ENCODE measurements at places on chromosomes 5 and 9.

- no peak for DNase-seq
These were observed 194.0 kb downstream of the IRX2 start for GRCh38 chr5:2557435-2557834.

- DNase-seq, result no peak
These were observed 48.2 kb downstream of the TNFAIP8 start for GRCh38 chr5:119404033-119404432.

DNA sequence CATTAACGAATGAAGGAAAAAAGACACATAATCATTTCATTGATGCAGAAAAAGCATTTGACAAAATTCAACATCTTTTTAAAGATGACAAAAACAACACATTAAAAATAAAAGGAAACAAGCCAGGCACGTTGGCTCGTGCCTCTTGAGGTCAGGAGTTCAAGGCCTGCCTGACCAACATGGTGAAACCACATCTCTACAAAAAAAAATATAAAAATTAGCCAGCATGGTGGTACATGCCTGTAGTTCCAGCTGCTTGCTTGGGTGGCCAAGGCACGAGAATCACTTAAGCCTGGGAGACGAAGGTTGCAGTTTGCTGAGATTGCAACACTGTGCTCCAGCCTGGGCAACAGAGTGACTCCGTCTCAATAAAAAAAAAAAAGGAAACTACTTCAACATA, 77.0 kb downstream of the ERCC6L2 start:
- no peak for DNase-seq

GRCh38 chr9:126519660-126520420, 93.9 kb upstream of the LMX1B start:
- DNase-seq, result no peak

- no peak for DNase-seq
These were observed 11.0 kb upstream of the ABL1 start for GRCh38 chr9:130824079-130824478.

- no peak for DNase-seq
These were observed 181.9 kb upstream of the HMHB1 start for GRCh38 chr5:143629871-143630659.

DNA sequence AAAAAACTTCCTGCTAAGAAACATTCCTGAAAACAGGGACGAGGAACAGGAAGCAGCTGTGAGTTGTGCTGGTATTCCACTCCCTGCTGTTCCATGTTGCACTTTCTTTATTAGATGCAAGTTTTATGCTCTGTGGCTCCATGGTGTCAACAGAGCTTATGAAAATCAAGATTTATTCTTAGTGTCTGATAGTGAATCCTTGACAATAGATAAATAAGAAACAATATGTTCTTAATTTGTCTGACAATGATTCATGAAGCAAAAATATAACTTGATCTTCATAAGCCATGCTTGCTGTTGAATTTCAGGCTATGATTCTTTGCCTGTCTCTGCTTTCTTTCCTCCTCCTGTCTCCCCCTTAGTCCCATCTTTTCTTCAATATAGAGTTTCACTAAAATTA, 119.6 kb downstream of the DROSHA start:
- DNase-seq, result no peak

DNA sequence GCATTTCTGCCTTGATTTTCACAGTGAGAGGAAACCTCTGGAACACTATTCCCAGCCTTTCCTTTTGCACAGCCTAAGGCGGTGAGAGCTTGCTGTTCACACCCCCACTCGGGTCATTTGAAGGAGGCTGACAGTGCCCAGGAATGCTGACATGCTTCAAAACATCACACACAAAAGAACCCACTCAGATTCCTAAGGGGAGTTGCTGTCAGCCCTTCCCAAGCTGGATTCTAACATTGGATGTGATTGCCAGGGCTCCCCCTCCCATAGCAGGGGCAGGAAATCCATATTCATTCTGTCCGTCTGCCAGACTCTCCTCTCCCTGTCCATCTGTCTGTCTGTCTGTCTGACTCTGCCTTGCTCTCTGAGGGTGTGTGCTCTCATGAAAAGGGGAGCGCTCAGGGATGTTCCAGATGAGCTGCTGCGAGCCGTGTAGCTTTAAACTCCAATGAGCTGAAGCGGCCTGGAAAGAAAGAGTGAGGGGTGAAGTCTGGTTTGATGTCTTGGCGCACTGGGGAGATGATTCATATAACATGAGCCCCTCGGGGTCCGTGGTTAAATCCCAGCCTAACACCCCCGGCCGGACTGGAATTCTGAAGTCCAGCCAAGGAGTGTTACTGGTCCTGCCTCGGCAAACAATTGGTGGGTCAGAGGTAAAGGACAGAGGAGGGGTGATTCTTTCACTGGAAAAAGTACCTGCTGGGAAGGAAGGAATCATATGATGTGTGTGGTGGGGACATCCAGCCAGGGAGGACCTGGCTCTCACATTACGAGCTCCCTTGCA, 517.0 kb downstream of the CCDC171 start:
- no peak for DNase-seq

- no peak for DNase-seq
These were observed 114.4 kb downstream of the VPS13A start for GRCh38 chr9:77291714-77292113.

DNA sequence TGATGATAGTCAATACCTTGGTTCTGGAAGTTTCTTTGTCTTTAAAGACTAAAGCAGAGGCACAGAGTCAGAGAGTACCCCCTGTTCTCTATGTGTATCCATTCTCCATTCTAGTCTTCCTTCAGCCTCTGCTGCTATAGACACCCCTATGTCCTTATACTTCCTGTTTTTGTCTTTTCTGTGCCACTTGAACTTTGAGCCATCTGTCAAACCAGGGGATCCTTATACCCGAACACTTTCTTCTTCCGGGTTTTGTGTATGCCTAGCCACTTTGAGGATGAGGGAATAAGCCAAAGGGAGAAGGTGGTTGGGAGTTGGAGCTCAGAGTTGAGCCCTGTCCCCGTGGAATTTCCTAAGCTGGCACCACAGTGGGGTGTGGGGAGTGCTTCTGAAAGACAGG, 61.1 kb upstream of the IL6ST start:
- DNase-seq, result no peak

GRCh38 chr5:83688281-83688680, 32.4 kb downstream of the HAPLN1 start:
- DNase-seq, result no peak

- no peak for DNase-seq
These were observed 13.7 kb upstream of the ROR2 start for GRCh38 chr9:91963711-91964240.

GRCh38 chr5:89080467-89081116, 197.6 kb upstream of the MEF2C start:
- DNase-seq, result no peak

DNA sequence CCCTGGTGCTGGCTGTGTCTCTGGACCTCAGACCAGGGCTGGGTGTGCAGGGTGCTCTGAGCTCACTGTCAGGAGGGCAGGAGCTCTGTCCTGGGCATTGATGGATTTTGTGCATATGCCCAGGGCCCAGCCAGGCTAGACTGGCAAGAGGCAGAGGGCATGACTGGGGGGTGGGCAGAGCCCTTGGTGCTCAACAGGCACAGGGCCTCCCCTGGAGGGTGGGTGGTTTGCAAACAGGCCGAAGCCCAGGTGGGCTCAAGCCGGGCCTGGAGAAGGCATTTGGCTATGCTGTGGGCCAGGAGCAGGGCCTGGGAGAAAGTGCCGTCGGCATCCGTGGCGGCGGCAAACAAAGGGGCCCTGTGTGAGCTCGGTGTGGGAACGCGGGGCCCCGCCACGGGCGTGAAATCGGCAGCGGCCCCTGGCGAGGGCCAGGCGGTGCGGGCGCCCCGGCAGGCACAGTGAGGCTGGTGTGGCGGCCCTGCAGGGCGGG, 1.9 kb upstream of the NRARP start:
- DNase-seq, result no peak

Measured in stimulated activated CD4-positive, alpha-beta T cell treated with anti-CD3 and anti-CD28 coated beads, Interleukin-12 subunit alpha, Interleukin-12 subunit beta, amount 100 ng/mL, for 24 hours (primary cell).